ENCODE measurements at places on chromosomes 6 and 20.

- no peak for DNase-seq
These were observed 592.7 kb upstream of the BTBD3 start for GRCh38 chr20:11324990-11325389.

DNA sequence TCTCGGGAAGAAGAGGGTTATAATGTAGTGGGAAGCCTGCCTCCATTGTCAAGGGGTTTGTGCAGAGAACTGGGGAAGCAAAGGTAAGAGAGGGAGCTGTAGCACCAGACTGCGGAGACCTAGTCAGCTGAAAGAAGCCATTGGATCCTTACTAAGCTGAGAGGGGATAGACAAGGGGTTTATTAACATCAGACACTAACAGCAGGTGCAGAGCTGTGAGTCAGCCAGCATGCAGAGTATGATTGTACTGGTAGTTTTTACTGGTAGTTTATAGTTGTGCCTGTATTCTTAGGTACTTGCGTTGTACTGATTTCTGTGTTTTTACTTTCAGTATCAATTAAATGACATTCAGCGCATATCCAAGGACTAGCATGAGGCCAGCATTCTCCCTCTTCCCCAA is 17.8 kb upstream of the COL19A1 start:
- no peak for DNase-seq

DNA sequence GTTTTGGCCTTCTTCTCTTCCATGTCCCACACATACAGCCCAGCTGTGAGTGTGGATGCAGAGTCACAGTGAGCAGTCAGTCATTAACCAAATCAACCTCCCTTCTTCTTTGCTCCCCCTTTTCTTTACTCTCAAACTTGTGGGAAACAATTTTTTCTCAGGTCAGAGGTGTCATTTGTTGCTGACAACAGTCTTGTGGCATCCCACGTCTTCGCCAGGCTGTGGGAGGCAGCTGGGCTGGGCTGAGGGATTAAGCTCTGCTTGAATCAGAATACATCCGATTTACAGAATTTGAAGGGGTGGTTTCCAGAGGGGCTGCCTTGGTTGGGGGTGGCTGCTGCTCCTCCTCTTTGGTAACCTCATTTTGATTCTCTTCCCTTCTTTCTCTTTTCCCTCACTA is 40.5 kb downstream of the SCGN start:
- DNase-seq, result no peak

- DNase-seq, result no peak
These were observed 671.4 kb downstream of the RFPL4B start for GRCh38 chr6:113018351-113019151.

- DNase-seq, result no peak
These were observed 7.4 kb upstream of the FGD2 start for GRCh38 chr6:36997811-36998722.

DNA sequence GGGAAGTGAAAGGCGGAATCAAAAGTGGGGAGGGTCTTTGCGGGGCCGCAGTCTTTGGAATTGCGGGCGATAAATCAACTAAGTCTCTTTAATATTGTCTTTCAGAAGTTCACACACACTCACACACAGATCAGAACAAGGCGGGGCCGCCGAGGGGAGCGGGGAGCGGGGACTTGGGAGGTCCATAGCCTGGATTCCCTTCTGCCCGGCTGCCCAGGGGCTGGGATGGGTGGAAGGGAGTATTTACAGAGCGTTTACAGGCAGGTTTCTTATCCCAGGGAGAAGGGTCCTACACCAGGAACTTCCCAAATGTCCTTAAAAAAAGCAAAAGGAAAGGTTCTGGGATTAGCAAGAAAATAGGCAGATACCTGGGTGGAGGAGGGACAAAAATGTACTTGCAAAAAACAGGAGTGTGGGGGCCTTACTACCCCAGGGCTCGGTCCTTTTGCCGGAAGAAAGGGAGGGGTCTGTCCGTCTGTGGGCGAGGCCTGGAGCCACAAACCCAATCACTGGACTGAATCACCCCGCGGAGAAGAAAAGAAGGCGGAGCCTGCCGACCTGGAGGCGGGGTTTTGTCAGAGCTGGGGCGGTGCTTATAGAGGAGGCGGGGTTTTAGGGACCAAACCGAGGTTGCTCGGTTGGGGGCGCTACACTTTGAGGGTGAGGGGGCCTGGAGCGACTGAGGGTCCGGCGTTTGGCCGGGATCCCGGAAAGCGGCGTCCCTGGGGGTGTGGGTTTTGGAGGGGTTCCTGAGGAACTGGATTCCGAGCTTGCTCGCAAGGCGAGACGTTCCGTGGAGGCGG is 3.2 kb downstream of the PRRT1 start:
- DNase-seq, result no peak

GRCh38 chr20:9918348-9918747 is 79.5 kb upstream of the PAK5 start:
- DNase-seq, result no peak

DNA sequence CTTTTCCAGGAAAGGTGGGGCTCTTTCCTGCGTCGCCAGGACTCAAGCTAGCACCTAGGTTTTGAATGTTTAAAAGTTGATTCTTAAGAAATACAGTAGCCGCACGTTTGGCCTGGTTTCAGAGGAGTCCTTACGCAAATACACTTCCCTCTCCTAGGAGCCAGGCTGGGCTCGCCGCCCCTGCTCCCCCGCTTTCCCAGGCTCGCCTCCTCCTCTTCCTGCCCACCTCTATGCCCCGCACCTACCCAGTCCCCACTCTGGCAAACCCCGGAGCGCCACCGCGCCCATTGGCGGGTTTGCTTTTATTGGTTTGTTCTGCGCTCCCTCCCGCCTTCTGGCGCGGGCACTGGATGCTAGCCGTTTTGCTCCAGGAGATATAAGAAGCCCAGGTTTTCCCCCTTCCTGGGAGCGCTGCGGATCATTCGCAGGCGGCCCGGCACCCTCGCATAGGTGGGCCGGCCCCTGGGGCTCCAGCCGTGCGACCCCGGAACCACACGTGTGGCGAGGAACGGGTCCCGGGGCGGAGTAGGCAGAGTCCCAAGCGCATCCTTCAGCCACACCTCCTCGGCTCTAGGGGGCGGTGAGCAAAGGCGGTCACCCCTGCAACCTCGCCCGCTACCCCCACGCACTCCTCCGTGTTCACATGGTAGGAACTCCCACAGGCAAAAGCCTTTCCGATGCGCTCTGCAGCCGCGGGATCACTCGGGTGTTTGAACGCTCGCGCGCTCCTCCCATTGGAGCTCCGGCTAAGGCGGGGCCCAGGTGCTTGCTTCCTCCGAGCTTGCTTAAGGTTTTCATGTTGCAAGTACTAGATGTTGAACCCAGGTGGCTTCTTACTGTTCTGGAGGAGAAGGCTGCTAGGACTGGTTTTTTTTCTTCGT is 119.0 kb downstream of the RTN4IP1 start:
- peak; percentile 29 for DNase-seq

DNA sequence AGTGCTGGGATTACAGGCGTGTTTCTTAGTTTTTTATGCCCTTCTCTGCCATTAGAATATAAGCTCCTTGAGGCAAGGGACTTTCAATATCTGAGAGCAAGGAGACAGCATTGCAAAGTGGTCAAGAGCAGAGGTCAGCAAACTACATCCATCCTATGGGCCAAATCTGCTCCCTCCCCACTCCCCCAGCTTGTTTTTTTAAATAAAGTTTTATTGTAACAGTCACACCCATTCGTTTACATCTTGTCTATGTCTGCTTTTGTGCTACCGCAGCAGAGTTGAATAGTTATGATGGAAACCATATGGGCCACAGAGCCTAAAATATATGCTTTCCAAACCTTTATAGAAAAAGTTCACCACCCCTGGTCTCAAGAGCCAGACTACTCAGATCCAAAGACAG is 227.9 kb downstream of the EYA2 start:
- no peak for DNase-seq

DNA sequence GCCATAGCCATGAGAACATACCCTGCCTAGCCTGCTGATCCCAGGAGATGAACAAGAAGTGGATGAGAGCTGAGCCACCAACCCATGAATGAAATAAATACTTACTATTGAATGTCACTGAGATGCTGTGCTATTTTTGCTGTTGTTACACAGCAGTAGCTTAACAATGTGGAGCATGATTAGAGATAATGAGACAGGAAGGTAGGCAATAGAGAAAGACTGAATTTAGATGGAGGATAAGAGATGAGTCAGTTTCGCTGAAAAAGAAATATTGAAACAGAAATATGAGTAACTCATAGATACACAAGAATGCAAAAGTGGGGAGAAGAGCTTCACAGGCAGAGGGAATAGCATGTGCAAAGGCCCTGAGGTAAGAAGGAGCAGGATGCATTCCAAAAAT is 94.9 kb upstream of the TOP1 start:
- DNase-seq, result no peak

GRCh38 chr6:87724983-87725811 is 23.2 kb upstream of the AKIRIN2 start:
- DNase-seq, result no peak

DNA sequence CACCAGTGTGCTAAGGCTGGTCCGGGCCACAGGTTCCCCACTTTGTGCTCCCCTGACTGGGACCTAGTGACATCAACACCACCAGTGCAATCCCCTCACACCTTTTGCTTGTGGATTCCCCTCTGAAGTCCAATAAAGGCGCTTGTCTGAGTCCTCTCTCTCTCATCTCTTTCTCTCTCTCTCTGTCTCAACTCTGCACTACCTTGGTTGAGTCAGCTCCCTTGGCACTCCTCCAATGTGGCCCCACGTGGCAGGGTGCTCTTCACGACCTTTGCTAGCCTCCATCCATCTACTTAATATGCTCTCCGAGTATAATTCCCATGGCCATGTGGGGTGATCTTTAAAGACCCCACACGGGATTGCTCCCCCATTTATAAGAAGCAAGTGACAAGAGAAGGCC is 385.0 kb downstream of the CD83 start:
- DNase-seq, result no peak

- no peak for DNase-seq
These were observed 179.6 kb upstream of the JARID2 start for GRCh38 chr6:15066089-15066758.

GRCh38 chr6:165146456-165146855 is 162.9 kb downstream of the C6orf118 start:
- no peak for DNase-seq

- no peak for DNase-seq
These were observed 19.2 kb downstream of the FKBP1A start for GRCh38 chr20:1373614-1374013.

GRCh38 chr6:53220605-53221004 is 72.0 kb upstream of the GCM1 start:
- DNase-seq, result no peak

DNA sequence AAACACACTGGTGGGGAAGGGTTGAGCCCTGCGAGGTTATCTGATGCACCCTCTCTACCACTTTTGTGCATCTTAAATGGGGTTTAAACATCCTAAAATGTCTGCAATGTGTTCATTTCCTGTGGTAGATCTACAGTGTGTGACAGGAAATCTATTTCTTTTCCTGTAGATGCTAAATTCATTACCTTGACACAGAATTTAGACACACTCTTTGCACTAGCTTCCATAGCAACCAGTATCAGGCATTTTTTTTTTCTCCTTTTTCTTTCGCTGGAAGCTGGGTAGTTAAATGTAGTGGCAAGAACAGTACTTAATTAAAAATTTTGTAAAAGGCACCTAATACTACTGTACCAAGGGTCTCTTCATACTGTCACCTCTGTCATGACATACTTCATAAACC is 141.1 kb downstream of the RFPL4B start:
- no peak for DNase-seq

DNA sequence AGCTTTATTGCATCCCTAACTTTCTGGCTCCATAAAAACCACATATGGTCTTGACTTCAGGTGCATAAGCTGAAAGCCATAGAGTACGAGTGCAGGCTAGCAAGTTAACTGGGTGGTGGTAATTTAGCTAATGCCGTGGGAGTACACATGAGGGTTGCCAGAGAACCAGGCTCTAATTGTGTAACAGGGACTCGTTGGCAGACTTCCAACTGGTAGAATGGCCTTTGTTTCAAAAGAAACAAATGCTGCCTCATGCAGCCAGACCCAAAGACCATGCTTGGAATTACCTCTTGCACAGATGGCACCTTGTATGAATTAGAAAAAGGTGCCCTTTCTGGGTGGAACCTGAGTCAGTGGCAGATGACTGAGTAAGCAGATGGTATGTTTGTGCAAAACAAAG is 73.2 kb downstream of the LY86 start:
- DNase-seq, result peak; percentile 8

DNA sequence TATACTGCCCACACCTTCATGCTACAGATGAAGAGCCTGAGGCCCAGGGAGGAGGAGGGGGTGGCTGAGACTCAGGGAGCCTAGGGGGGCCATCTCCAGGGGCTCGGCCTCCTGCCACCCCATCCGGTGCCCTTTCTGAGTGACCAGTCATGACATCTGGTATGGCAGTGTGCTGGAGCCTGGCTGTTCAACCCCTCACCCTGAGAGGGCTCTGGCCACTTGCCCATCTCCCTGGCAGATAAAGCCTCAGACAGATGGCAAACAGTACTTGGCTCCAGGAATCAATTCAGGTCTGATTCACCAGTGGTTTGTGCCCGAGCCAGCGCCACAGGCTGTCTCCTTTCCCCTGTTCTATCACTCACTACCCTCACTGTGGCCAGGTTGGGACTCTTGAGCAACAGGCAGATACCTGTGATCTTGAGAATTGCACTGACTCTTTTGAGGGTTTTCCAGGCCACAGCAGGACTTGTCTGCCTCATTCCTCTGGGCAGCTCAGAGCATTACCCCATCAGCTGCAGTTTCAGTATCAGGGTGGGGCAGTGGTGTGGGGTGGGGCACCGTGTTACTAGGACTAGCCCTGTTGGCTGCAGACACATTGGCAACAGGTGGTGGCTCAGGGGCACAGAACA is 22.8 kb downstream of the SRSF3 start:
- DNase-seq, result no peak

- DNase-seq, result no peak
These were observed 2.8 kb upstream of the LIME1 start for GRCh38 chr20:63733579-63734081.

GRCh38 chr6:53752856-53753255 is 41.9 kb upstream of the LRRC1 start:
- DNase-seq, result no peak

DNA sequence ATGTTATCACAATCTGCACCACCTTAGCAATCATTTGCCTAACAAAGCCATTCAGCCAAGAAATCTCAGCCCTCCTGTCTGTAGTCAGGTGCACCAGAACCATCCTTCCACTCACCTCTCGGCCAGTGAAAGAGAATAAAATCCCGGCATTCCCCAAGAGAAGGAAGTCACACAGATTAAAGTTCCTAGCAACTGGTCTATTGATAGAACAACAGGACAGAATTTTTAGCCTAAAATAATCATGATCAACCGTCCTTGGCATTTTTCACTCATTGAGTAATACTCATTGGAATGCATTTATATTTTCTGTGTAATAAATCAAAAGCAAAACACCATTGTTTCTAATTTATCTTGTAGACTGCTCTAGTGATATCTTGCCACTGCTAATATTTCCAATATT is 85.7 kb upstream of the CDH4 start:
- no peak for DNase-seq

DNA sequence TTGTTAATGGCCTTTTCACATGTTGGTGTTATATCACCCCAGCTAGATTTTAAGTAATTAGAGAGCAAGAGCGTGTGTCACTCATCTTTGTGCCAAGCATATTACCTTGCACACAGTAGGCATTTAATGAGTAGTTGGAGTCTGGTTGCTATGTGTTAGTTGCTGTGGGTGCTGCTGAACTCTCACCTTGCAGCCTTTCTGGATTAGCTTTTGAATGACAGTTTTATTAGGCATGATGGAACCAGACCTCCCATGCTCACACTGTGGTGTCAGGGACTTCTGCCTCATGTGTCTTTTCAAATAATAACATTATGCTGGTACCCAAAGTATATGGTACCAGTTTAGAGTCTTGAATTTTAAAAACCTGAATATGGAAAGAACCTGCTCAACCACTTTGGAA is 55.9 kb downstream of the TRAF3IP2 start:
- DNase-seq, result no peak

Data from NCI-H510A (cell line).